ENCODE measurements at places on chromosomes 5 and 9. TPM values are rescaled to one million over a fixed set of nuclear protein-coding genes. Genes with fewer than 3 reads are reported as not detected.
A peak's percentile ranks its signal among the peaks of the same experiment; 100 is the strongest.

GRCh38 chr5:56126487-56127179 lies 106.5 kb downstream of the ANKRD55 start:
- no peak for DNase-seq

- DNase-seq = no peak
Observed at GRCh38 chr9:127269449-127269848, 4.9 kb downstream of the GARNL3 start.

- DNase-seq = no peak
Observed at GRCh38 chr9:37151812-37152211, 31.4 kb downstream of the ZCCHC7 start.

DNA sequence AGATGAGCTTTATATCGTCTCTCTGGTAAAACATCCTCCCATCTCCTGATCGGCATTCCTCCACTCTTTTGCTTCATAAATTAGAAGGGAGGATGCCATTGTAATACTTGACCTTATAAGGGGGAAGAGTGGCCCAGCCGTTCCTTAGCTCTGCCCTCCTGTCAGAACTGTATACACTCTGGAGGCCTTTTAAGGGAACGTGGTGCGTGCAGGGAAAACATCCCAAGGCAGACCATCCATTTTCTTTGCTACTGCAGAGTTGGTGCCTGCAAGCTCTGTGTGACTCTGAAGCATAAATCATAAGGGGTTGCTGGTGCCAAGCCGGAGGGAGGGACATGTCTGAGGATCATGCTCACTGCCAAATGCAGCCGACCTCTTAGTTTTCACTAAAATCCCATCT lies 90.4 kb downstream of the PGM5 start:
- no peak for DNase-seq

EXD3 gene
- polyA plus RNA-seq = 10.8 TPM

SHROOM1 gene
- polyA plus RNA-seq = 16.1 TPM

DNA sequence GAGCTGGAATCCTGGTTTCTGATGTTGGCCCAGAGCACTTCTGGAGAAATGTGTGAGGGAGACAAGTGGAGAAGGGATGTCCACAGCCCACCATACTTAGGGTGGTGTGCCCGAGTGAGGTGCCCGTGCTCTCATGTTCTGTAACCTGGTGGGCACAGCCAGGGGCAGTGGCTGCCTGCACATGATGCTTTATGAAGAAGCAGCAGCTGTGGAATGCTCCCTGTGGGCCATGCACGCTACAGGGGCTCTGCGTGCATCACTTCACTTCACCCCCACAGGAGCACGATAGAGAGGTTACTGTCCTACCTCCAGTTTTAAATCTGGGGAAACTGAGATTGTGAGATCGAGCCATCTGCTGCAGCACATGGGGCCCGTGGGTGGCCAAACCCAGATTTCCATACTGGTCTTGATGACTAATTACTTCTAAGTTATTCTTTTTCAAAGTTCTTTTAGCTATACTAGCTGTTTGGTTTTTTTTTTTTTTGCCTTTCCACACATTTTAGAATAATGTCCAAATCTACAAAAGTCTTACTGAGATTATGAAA lies 441.6 kb downstream of the GADD45G start:
- no peak for DNase-seq

- DNase-seq = no peak
Observed at GRCh38 chr5:16961131-16961530, 25.0 kb upstream of the MYO10 start.

SPAG8 gene
- 0.68 TPM for polyA plus RNA-seq

GRCh38 chr9:24051587-24051986 lies 225.5 kb upstream of the ELAVL2 start:
- DNase-seq = no peak

DNA sequence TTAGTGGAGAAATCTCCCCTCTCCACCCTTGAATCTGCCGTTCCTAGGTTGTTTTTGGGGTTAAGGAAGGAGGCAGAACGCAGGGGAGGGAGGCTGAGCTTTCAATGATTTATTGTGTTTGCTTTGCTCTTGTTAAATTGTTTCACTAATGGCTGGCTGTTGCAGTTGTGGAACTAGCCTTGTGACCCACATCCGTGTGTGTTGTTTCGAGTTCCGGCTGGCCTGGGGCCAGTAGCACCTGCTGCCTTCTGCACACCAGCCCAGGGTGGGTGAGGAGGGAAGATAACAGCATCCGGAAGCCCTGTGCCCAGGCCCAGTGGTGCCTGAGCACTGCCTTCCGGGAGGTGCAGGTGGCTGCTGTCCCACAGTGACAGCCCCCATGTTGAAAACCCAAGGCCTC lies 3.6 kb downstream of the ERGIC1 start:
- no peak for DNase-seq

GRCh38 chr5:113237893-113238292 lies 196.9 kb downstream of the TSSK1B start:
- DNase-seq = no peak

- no peak for DNase-seq
Observed at GRCh38 chr9:93597142-93597706, 20.8 kb downstream of the PHF2 start.

SHISAL2B gene
- not detected for polyA plus RNA-seq

- DNase-seq = no peak
Observed at GRCh38 chr9:121182101-121182836, 19.4 kb downstream of the RAB14 start.

GRCh38 chr9:89591274-89592212 lies 13.3 kb upstream of the GADD45G start:
- DNase-seq = no peak

DNA sequence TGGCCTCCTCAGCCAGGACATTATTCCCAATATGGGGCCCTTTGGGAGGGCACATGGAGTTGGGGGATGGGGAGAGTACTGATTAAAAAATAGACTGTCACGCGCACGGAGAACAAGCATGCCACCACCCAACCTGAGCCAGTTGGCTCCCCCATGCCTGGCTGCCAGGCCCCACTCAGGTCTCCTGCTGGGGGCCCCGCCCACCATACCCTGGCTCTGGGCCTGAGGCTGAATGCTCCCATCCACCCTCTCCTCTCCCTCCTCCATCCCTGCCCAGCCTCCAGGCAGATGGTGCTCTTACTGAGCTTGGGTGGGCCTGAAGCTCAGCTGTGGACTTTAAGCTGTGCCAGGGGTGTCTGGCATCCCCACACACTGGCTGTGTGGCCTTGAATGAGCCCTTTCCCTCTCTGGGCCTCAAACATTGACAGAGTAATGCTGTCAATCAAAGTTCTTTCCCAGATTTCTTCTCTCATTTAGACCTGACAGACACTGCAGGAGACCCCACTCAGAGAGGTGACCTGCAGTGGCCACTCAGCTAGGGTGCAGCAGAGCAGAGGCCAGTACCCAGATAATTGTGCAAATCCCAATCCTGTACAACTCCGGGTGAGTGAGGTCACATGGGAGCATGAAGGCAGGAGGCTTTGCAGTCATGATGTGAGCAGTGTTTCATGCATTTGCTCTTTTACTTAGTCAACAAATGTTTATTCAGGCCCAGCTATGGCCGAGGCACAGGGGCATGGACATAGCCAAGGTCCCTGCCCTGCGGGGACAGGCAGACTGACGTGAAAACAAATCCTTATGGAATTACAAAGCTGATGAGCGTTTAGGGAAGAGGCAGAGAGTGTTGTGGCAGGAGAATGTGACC lies 9.8 kb upstream of the SYNPO start:
- DNase-seq = no peak

- DNase-seq = no peak
Observed at GRCh38 chr5:136039202-136039601, 10.4 kb downstream of the TGFBI start.

ATP10B gene
- not detected for polyA plus RNA-seq

BHMT gene
- not detected for polyA plus RNA-seq

DNA sequence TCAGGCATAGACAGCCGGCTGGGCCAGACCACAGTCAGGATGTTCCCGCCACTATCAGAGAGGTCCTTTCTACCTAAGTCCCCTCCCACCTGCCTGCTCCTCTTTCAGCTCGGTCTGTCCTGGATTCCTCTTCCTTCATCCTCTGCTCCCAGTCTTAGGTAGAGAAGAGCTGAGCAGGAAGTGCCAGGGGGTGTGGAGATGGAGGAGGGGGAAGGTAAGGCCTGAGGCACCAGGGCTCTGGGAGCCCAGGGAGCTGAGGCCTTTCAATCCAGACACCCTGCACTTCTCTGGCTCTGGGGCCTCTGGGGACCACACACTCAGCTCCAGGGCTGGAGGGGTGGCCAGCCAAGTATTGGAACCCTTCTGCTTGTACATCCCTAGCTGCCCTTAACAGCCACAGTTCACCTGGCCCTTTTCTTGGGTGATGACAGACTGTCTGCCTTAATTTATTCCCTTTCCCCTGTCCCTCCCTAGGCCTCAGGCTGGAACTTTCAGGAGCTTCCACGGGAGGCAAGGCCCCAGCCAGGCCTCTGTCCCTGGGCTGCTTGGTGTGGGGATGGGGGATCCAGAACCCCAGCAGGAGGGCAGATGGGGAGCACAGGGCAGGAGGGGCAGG lies 15.6 kb downstream of the IRF1 start:
- DNase-seq = no peak

ZNF454 gene
- polyA plus RNA-seq = not detected

DNA sequence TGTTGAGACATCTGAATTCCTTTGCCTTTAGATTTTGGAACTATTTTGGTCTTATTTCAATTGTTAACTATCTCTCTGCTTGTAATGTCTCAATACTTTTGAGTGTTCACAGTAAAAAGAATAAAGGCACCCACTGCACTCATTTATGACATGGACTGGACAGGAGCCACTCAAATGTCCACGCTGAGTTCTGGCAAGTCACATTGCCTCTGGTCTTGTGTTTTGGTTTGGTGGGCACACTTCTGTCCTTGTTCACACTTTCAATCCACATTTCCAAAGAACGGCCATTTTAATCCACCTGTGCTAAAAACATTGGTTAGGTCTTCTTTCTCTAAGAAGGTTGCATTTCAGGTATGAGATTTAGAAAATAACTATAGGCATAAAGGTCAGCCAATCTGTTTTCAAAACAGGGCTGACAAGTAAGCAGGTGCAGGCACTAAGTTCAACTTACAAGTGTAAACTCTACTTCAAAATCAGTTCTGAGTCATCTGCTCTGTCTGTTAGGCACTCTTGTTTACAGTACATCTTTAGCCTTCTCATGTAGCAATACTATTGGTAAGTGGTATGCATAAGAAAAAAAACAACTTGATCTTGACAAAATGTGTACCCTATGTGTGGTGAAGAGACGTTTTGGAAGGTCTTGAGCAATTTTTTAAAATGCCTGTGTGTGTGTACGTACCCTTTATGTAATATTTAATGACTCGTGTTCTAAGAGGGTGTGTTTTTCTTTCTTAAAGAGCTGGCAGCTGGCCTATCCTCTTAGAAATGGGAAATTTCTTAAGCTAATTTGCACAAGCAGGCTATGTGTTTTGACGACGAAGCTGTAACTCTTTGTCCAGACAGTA lies 31.5 kb upstream of the ZFAND5 start:
- DNase-seq = peak; percentile 84

GRCh38 chr5:12023614-12024241 lies 119.5 kb upstream of the CTNND2 start:
- peak; percentile 0 for DNase-seq

NPDC1 gene
- polyA plus RNA-seq = not detected

DNA sequence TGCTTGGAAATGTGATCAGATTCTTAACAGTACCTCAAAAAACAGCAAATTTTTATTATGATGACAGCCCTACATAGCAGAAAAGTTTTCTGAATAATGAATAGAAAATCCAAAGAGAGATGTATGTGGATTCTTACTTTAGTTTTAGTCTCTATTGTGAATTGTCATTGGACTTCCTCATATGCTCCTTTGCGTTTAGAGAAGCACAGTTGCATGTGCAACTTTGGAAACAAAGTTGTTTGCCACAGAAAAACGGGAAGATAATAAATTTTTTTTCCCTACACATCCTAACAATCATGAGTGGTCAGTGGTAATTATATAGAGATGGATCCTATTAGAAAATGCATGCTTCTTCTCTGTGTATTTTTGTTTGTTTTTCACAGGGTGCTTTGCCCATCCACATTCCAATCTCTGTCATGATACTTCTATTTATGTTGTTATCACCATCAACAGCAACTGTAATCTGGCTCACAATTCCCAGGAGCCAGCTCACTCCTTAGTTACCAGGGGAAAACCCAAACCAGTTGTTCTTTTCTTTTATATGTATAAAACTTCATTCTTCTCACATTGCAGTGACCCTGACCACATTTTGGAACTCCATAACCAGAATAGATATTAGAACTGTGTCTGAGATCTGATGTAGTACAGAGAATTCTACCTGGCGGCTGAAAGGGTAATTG lies 118.7 kb downstream of the NDUFS4 start:
- no peak for DNase-seq

- DNase-seq = no peak
Observed at GRCh38 chr5:180829726-180830125, 27.1 kb upstream of the MGAT1 start.

DNA sequence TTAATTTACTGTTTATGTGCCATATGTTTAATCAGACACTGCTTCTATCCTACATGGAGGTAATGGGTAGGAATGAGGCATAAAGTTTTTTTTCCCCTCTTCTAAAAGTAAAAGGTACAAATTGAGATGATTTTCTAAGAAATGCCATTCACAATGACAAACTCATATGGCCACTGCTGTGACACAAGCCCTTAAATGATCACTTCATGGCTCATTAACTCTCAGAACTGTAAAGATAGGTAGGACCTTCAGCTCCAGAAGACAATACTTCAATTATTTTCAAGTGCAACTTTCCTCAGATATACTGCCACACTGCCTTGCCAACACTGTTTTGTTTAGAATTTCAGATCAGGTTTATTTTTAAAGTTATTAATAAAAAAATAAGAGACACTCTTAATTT lies 362.9 kb upstream of the ZNF608 start:
- DNase-seq = no peak

DNA sequence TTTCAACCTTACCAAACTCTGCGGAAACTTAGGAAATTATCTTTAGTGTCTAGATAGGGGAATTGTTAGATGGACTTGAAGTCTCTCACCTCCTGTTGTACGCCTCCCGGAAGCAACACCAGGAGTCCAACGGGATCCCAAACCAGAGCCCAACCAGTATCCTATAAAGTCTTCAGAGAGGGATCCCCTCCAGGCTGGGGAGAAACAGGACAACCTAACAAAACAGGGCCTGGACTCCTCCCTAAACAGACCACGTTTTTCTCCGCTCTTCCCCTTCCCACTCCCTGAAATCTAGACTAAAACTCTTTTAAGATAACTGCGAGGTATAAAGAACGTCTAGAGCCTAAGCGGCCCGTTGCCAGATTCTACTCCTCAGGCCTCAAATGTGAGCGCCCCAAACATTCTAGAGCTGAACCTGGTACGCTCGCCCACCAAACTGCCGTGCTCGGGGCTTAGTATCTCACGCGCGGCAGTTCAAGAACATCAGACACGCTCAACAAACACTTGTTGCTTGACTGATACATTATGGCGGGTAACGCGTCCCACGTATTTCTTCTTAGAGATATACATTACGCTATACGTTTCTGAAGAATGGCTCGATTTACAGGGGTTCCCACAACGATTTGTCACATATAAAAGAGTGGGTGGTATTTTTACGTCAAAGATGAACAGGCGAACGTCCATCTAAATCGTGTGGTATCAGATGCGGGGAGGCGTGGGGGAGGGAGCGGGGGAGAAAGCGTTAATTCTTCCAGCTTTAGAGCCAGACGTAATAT lies 663 bp upstream of the SMIM27 start:
- DNase-seq = peak; percentile 19

SOX30 gene
- polyA plus RNA-seq = 0.22 TPM

STPG3 gene
- polyA plus RNA-seq = not detected

- no peak for DNase-seq
Observed at GRCh38 chr5:126645132-126645531, 44.4 kb downstream of the PHAX start.

All from CD14-positive monocyte (primary cell).